A549 treated with AZD2906 at 1 μM for 4 hours (cell line): ENCODE measurements at places on chromosomes 2 and 18. TPM values are rescaled to one million over a fixed set of nuclear protein-coding genes. Genes with fewer than 3 reads are reported as not detected.

The EFEMP1 gene
- total RNA-seq = 27.8 to 54.7 TPM (median 39.6 TPM) in 5 replicates

The NT5C1B gene
- total RNA-seq = not detected in 5 replicates

The LRP1B gene
- total RNA-seq = 0.01 TPM in 3 of 5 replicates, not detected in the others

The RMND5A gene
- total RNA-seq = 24.1 to 28.2 TPM (median 25.4 TPM) in 5 replicates

The PPP4R3B gene
- total RNA-seq = 27.2 to 31.0 TPM (median 29.5 TPM) in 5 replicates

The LYG1 gene
- 1.0 to 2.2 TPM (median 1.7 TPM) in 5 replicates for total RNA-seq

The PARD6G gene
- total RNA-seq = 1.4 to 3.5 TPM (median 3.4 TPM) in 5 replicates

The PDE1A gene
- total RNA-seq = 0.15 to 0.30 TPM (median 0.19 TPM) in 5 replicates

The GYPC gene
- not detected in 5 replicates for total RNA-seq

The VWA3B gene
- 0.09 to 0.14 TPM (median 0.12 TPM) in 3 of 5 replicates, not detected in the others for total RNA-seq

The GAL3ST2 gene
- total RNA-seq = 0.11 to 0.37 TPM (median 0.25 TPM) in 5 replicates

The SERPINB5 gene
- total RNA-seq = 0.09 to 0.34 TPM (median 0.10 TPM) in 5 replicates

The RESP18 gene
- total RNA-seq = not detected in 5 replicates

The RGPD4 gene
- total RNA-seq = 0.03 to 0.07 TPM (median 0.05 TPM) in 4 of 5 replicates, not detected in the other

The RGPD8 gene
- 2.2 to 3.8 TPM (median 2.6 TPM) in 5 replicates for total RNA-seq

The CTLA4 gene
- total RNA-seq = not detected in 5 replicates

The DNER gene
- 10.0 to 13.7 TPM (median 11.8 TPM) in 5 replicates for total RNA-seq

The RNF138 gene
- 11.8 to 13.5 TPM (median 12.9 TPM) in 5 replicates for total RNA-seq

The LRATD1 gene
- total RNA-seq = 0.09 to 0.17 TPM (median 0.14 TPM) in 5 replicates

The GRB14 gene
- 3.9 to 5.6 TPM (median 5.1 TPM) in 5 replicates for total RNA-seq

The GBX2 gene
- 1.6 to 3.1 TPM (median 2.3 TPM) in 5 replicates for total RNA-seq

The COBLL1 gene
- total RNA-seq = 4.6 to 7.0 TPM (median 5.3 TPM) in 5 replicates

The IGFBP5 gene
- 0.13 to 0.20 TPM (median 0.16 TPM) in 5 replicates for total RNA-seq

The SELENOI gene
- total RNA-seq = 14.5 to 17.1 TPM (median 16.0 TPM) in 5 replicates

The C2orf81 gene
- 2.4 to 3.6 TPM (median 3.2 TPM) in 5 replicates for total RNA-seq

The CACNB4 gene
- 0.04 to 0.14 TPM (median 0.10 TPM) in 5 replicates for total RNA-seq
